ENCODE measurements at places on chromosomes 4 and X. TPM values are rescaled to one million over a fixed set of nuclear protein-coding genes. Genes with fewer than 3 reads are reported as not detected.

DNA sequence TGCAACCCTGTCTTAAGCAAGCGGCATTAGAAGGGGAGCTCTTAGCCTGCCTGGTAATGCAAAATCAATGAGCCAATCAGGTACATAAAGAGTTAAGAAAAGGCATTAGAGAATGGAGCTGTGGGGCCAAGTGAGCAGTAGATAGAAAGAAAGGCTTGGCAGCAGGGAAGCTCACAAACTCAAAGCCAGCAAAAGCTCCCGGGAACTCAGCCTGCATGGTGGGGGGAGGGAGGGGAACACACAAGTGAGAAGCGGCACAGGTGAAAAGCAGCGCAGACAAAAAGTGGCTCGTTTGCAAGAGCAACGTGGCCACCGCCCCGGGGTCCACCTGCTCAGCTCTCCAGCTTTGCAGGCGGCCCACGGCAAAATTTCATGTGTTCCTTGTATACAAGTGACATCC is 818.5 kb downstream of the FAM133A start:
- no peak overlapping the region for H3K27ac ChIP-seq
- H3K4me1 ChIP-seq: no peaks in the 10 kb centered on the region
- H3K27me3 ChIP-seq: no peaks in the 10 kb centered on the region
- no peaks in the 10 kb centered on the region for H3K36me3 ChIP-seq
- no peak overlapping the region for H3K4me3 ChIP-seq

EGFL6 gene
- polyA plus RNA-seq: not detected

DNA sequence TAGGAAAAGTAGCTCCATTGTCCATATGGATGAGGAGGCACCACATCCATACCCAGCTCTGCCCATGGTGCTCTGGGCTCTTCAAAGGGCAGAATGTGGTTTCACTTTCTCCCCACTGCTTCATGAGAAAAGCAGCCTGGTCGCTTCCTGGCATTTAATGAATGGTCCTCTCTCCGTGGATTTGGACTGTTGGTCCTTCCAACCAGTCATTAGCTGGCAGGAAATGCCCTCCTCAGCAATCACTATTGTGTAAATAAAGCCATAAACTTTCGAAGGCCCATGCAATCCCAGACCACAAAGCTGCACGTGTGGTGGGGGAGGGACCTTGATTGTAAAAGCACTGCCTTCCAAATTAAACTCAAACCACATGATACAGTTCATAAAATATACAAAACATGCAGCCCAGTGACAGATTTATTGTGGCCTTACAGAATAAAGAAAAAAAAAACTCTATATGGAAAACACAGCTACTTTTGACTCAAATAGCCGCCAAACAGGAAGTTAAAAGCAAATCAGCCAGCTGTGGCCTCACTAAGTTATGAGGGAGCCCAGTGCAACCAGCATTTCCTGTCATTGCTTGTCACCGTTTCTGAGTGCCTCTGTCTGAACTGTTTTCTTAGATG is 8.1 kb downstream of the MBNL3 start:
- no peaks in the 10 kb centered on the region for H3K36me3 ChIP-seq
- peak overlapping the region; percentile 86 for H3K27ac ChIP-seq
- peaks cover 7% of the 10 kb centered on the region for H3K27me3 ChIP-seq
- H3K4me1 ChIP-seq: peaks cover 33% of the 10 kb centered on the region
- H3K4me3 ChIP-seq: peak overlapping the region; percentile 76

DNA sequence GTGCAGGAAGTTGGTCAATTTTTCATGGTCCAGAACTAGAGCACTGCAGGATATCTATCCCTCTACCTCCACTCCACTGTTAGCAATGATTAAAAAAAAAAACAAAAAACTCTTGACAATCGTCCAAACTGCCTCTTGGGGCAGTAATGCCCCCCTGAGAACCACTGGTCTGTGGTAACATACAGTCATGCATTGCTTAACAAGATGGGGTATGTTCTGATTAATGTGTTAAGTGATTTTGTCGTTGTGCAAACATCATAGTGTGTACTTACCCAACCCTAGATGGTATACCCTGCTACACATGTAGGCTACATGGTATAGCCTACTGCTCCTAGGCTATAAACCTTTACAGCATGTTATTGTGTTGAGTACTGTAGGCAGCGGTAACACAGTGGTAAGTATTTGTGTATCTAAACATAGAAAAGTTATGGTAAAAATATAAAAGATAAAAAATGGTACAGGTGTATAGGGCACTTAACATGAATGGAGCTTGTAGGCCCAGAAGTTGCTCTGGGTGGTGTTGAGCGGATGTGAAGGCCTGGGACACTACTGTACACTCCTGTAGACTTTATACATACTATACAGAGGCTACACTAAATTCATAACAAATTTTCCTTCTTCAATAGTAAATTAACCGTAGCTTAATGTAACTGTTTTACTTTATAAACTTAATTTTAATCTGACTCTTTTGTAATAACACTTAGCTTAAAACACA is 34.1 kb downstream of the ART3 start:
- H3K27me3 ChIP-seq: no peaks in the 10 kb centered on the region
- H3K4me1 ChIP-seq: no peaks in the 10 kb centered on the region
- no peak overlapping the region for H3K27ac ChIP-seq
- peak; percentile 49 for DNase-seq
- no peak overlapping the region for H3K4me3 ChIP-seq

PFKFB1 gene
- 0.21 TPM for polyA plus RNA-seq

DNA sequence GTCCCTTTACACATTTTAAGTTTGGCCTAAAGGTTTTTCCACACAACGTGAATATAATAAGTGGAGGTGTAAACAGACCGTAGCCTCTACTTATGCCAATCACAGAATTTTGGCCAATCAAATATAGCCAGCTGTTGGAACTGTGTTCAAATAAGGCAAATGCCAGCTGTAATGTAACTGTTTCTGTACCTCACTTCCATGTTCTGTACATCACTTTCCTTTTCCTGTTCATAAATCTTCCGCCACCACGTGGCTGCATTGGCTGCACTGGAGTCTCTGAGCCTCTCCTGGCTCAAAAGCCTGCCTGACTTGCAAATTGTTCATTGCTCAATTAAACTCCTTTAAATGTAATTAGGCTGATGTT is 105.1 kb upstream of the SMIM31 start:
- H3K4me3 ChIP-seq: no peak overlapping the region
- no peak for DNase-seq
- H3K36me3 ChIP-seq: no peaks in the 10 kb centered on the region
- no peak overlapping the region for H3K27ac ChIP-seq
- H3K4me1 ChIP-seq: no peaks in the 10 kb centered on the region
- H3K27me3 ChIP-seq: no peaks in the 10 kb centered on the region

- H3K4me3 ChIP-seq: no peak overlapping the region
- H3K27me3 ChIP-seq: no peaks in the 10 kb centered on the region
- no peak for DNase-seq
- peaks cover 32% of the 10 kb centered on the region for H3K4me1 ChIP-seq
- H3K27ac ChIP-seq: no peak overlapping the region
- H3K36me3 ChIP-seq: no peaks in the 10 kb centered on the region
Observed at GRCh38 chrX:136765821-136766356, 14.8 kb downstream of the ARHGEF6 start.

DNA sequence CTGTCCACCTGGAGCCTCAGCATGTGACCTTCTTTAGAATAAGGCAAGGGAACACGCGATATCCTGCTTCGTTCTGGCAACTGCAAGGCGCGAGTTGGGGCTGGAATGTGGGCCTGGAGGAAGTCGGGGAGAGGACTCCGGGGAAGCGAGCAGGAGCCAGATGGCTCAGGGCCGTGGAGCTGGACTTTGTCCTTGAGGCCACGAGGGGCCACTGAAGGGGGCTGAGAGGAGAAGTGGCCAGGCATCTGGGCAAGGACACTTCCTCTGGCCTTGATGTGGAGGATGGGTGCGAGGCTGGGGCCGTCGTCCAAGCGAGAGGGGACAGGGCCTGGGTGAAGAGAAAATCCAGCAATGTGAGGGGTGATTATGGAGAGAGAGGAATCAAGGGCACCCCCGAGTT is 12.2 kb upstream of the DUSP9 start:
- no peaks in the 10 kb centered on the region for H3K36me3 ChIP-seq
- DNase-seq: no peak
- no peak overlapping the region for H3K27ac ChIP-seq
- H3K4me1 ChIP-seq: no peaks in the 10 kb centered on the region
- H3K27me3 ChIP-seq: no peaks in the 10 kb centered on the region

NKX1-1 gene
- not detected for polyA plus RNA-seq

ARX gene
- not detected for polyA plus RNA-seq

- H3K27ac ChIP-seq: no peak overlapping the region
- no peaks in the 10 kb centered on the region for H3K36me3 ChIP-seq
- H3K4me3 ChIP-seq: no peak overlapping the region
- peaks cover 5% of the 10 kb centered on the region for H3K27me3 ChIP-seq
- DNase-seq: no peak
Observed at GRCh38 chr4:47831026-47831679, 6.7 kb downstream of the CORIN start.

DNA sequence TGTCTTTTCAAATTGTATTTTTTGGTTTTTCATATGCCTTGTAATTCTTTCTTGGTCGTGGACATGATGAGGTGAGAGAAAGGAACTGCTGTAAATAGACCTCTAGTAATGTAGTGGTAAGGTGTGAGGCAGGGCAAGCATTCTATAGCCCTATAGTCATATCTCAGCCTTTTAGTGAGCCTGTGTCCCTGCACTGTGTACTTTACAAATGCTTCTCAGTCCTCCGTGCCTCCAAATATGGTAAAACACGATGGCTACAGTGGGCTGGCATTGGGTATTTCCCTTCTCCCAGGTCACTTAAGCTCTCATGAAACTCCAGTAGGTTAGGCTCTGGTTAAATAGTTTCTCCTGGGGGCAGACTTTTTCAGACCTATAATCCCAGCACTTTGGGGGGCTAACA is 57.9 kb upstream of the PLS3 start:
- no peaks in the 10 kb centered on the region for H3K36me3 ChIP-seq
- no peak overlapping the region for H3K4me3 ChIP-seq
- no peak for DNase-seq
- no peaks in the 10 kb centered on the region for H3K27me3 ChIP-seq
- H3K4me1 ChIP-seq: peaks cover 14% of the 10 kb centered on the region

CSAG2 gene
- not detected for polyA plus RNA-seq

- no peaks in the 10 kb centered on the region for H3K36me3 ChIP-seq
- DNase-seq: peak; percentile 32
- peak overlapping the region; percentile 78 for H3K27ac ChIP-seq
- H3K4me1 ChIP-seq: peaks cover 88% of the 10 kb centered on the region
Observed at GRCh38 chrX:154724993-154725756, 25.7 kb downstream of the GAB3 start.

- H3K4me3 ChIP-seq: no peak overlapping the region
- H3K4me1 ChIP-seq: peaks cover 30% of the 10 kb centered on the region
- H3K36me3 ChIP-seq: no peaks in the 10 kb centered on the region
Observed at GRCh38 chr4:15427161-15427560, 672 bp upstream of the C1QTNF7 start.

DNA sequence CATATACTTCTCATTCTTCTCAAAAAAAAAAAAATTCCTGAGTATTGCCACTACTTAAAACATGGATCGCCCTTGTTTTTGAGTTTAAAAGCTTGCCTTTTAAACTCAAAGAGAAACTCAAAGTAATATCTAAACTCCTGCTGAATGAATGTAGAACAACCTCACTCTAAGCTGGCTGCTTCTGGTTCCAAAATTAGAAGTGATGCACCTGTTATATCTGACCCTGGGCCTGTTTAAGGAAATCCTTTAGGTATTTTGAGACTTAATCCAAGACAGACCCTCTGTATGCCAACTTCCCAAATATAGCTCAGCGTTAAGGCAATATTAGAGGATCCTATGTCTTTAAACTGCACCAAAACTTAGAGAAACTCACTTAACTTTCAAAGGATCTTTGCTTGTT is 1.8 kb upstream of the OTUD4 start:
- H3K27me3 ChIP-seq: no peaks in the 10 kb centered on the region
- H3K36me3 ChIP-seq: no peaks in the 10 kb centered on the region
- no peak overlapping the region for H3K27ac ChIP-seq
- peaks cover 34% of the 10 kb centered on the region for H3K4me1 ChIP-seq
- H3K4me3 ChIP-seq: no peak overlapping the region

DNA sequence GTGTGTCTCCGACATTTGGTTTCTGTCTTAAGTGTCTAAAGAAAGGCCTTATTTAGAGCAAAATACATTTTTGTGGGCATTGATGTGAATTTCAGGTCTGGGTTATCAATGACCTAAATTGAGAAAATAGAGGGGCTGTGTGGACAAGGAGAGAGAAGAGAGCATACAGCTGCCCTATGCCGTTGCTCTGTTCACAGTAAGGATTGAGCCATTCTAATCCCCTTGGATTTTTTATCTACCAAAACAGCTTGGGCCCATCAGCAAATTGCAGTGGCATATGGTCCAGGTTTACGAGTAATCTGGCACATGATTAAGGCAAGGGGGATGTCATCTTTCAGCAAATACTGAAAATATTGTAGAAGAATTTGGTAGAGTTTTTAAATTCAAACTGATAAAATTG is 210.2 kb downstream of the ANTXR2 start:
- H3K27me3 ChIP-seq: no peaks in the 10 kb centered on the region
- DNase-seq: no peak
- no peaks in the 10 kb centered on the region for H3K36me3 ChIP-seq
- no peaks in the 10 kb centered on the region for H3K4me1 ChIP-seq

DNA sequence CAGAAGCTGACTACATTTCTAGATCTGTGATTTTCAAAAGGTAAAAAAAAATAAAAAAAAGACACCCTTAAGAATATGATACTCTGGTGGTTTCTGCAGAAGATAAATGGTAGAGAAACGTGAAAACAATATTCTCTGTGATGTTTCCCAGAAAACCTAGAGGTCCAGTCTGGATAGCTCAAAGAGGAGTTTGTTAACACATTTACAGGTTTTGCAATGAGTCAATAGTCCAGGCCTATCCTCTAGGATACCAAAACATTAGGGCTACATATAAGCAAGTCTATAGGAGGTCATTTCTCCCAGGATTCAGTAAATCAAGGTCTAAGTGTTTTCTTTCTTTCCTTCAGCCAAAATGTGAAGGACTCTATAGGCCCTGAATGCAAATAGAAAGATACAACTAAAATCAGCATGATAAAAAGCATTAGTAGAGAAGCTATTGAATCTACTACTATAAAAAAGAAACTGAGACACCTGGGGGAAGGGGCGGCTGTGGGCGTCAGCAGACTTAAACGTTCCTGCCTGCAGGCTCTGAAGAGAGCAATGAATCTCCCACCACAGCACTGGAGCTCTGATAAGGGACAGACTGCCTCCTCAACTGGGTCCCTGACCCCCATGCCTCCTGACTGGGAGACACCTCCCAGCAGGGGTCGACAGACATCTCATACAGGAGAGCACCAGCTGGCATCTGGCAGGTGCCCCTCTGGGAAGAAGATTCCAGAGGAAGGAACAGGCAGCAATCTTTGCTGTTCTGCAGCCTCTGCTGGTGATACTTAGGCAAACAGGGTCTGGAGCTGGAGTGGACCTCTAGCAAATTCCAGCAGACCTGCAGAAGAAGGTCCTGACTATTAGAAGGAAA is 33.7 kb upstream of the SPP1 start:
- no peak for DNase-seq
- H3K4me1 ChIP-seq: peaks cover 6% of the 10 kb centered on the region
- H3K36me3 ChIP-seq: no peaks in the 10 kb centered on the region
- no peaks in the 10 kb centered on the region for H3K27me3 ChIP-seq
- no peak overlapping the region for H3K27ac ChIP-seq

DNA sequence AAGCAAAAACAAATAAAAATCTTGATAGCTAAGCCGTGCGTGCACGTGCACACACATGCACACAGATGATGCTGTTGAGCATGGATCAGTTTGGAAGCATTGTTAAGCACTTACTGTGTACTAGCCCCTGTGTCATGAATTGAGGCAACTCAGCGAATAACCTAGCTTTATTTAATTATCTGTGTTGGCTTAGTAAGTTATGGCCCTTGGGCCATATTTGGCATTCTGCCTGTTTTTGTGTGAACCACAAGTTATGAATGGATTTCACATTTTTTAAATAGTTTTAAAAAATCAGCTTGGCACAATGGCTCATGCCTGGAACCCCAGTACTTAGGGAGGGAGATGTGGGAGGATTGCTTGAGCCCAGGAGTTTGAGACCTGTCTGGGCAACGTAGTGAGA is 113.6 kb upstream of the CBLL2 start:
- no peak overlapping the region for H3K27ac ChIP-seq
- DNase-seq: no peak

All from CD14-positive monocyte (primary cell).